GM12878 (cell line): ENCODE measurements at places on chromosomes 3 and 15. TPM values are rescaled to one million over a fixed set of nuclear protein-coding genes. Genes with fewer than 3 reads are reported as not detected.

Gene MRPL47
- total RNA-seq: 44.7 and 49.8 TPM in 2 replicates

Gene IQCF5
- total RNA-seq: not detected in 2 replicates

Gene FANCD2OS
- total RNA-seq: not detected in 2 replicates

Gene PLA2G4E
- 0.05 and 0.11 TPM in 2 replicates for total RNA-seq

Gene LMAN1L
- total RNA-seq: not detected in 2 replicates

Gene ZNF621
- 14.2 and 16.4 TPM in 2 replicates for total RNA-seq

Gene FES
- total RNA-seq: 17.7 and 23.9 TPM in 2 replicates

Gene DHFR2
- total RNA-seq: 4.2 and 5.4 TPM in 2 replicates

Gene LDHAL6B
- not detected in 2 replicates for total RNA-seq

Gene FBXL22
- 0.45 and 0.82 TPM in 2 replicates for total RNA-seq

Gene ABI3BP
- total RNA-seq: 0.10 and 0.53 TPM in 2 replicates

Gene RHOV
- total RNA-seq: 13.3 and 15.0 TPM in 2 replicates

Gene ZBBX
- not detected in 2 replicates for total RNA-seq

Gene INO80
- total RNA-seq: 24.4 and 25.0 TPM in 2 replicates

Gene OR5K2
- total RNA-seq: not detected in 2 replicates

Gene TERC
- 11.1 and 13.7 TPM in 2 replicates for total RNA-seq

DNA sequence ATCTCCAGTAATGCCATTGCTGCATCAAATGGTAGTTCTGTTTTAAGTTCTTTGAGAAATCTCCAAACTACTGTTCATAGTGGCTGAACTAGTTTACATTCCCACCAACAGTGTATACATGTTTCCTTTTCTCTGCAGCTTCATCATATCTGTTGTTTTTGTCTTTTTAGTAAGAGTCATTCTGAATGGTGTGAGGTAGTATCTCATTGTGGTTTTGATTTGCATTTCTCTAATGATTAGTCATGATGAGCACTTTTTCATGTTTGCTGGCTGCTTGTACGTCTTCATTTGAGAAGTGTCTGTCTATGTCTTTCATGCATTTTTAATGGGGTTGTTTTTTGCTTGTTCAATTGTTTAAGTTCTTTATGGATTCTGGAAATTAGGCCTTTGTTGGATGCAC lies 10.2 kb upstream of the GCSAM start:
- DNase-seq: no peak

DNA sequence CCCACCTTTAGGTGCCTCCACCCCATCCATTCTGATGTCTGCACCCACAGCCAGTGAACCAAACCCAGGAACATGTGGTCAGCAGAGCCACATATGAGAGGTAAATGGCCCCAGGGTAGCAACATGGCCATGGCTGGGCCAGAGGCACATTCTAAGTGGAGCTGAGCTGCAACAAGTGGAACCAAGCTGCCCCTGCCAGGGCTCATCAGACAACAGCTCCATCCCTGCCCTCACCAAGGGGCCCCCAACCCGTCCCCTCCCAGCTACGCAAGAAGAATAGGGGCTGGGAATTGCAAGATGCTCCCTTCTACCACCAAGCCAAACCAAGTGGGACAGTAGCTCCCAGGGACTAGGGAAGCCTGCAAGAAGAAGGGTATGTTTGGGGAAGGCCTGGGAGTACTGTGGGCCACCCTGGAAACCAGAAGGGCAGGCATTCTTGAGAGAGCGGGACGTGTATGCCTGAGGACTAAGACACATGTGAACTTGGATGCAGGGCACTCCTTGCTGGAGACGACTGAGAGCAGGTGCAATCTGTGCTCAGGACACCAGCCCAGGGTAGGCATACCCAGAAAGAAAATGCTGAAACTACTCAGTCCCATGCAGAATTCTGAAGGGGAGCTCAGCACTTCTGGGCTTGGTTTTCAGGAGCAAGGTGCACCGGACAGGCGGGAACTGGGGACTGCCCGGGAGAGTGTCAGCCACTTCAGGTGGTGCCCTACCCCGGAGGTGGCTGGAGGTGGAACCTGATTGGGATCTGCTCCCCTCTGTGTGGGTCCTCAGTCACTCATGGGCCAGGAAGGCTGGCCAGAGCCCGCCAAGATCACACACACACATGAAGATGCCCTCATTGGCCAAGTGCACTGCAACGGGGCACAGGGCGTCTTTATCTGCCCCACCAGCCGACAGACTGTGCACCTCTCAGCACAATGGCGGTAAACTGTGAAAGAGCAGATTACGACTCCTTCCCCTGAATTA lies 9.5 kb downstream of the MYL3 start:
- DNase-seq: no peak

DNA sequence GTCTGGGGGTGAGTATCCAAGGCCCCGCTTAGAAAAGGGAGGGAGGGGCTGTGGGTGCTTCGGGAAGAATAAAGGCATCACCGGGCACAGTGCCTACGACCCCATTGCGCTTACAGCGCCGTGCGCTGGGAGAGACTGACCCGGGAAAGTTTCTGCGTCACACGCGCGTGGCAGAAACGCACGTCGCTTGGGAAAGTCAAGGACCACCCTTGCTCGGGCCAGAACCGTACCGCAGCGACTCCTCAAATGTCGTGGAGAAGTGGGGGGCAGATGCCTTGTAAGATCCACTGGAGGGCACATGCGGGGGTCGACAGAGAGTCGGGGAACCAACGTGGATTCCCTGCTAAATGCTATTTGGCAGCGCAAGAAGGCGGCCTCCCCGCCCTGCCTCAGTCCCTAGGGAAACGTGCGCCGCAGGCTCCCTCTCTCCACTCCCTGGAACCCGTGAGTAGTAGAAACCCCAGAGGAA lies 2.4 kb downstream of the ADAMTS9 start:
- no peak for DNase-seq

DNA sequence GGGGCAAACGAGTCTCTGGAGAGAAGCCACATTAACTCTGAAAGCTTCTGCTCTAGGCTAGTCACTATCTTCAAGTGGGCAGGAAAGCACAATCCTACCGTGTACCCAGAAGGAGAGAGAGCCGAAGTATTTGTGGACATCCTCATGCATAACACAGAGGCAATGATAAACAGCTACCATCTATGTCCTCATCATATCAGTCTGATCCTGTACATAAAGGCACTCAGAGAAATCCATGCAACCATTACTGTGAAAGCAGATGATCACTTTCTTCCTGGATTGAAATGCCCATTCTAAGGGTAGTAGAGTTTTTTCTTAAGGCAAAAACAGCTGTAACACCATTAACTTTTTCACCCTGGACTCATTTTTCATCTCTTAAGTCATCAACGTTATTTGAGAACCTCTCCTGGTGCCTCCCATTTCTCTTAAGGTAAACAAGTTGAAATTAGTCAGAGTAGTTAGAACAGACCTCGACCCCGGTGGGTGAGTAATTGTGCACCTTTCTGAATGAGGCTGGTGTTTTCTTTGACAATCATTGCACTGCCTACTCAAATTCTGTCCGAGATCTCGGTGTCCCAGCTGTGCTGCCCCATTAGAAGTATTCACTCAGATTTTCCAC lies 327.4 kb downstream of the SHQ1 start:
- no peak for DNase-seq

GRCh38 chr3:61008153-61008997 lies 242.9 kb downstream of the FHIT start:
- DNase-seq: no peak

DNA sequence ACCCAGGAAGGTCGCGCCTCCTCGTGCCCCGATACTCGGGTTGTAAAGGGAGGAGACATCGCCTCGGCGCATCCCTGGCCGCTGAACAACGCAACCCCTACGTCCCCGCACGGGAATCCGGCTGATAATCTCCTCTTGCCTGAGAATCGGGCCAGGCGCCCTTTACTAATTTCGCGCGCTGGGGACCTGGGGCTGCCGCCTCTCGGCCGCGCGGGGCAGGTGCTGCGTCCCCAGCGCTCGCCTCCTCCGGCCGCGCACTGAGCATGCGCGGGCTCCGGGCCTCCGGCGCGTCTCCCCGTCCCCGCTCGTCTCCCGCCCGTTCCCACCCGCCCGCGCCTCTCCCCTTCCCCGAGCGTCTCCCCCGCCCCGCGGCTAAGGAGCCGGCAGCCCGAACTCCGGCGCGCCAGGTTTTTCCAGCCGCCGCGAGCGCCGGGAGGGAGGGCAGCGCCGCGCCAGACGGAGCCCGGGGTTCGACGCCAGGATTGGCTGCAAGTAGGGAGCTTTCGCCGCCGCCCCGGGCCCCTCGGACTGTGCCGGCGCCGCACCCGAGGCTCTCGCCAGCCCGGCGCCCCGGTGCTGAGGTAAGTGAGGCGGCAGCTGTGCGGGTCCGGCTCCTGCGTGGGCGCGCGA lies at the start of gene CNTN4:
CNTN4 (plus strand) TSS at position 469 of the 630 bp plus-strand sequence.
- DNase-seq: no peak

DNA sequence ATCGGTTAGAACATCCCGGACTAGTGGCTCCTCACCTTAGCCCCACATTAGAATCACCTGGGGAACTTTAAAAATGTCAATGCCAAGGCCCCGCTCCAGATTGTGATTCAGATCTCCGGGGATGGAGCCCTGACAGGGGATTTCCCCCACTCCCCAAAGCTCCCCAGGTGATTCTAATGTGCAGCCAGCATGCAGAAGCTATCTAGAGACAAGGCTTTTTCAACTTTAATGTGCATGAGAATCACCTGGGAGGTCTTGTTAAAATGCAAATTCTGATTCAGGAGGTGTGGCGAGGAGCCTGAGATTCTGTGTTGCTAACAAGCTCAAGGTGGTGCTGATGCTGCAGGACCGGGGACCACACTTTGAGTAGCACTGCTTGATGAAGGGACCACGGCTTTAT lies 156.7 kb downstream of the RAB11A start:
- DNase-seq: no peak

- DNase-seq: no peak
These were observed 21.9 kb downstream of the LRIG1 start for GRCh38 chr3:66478960-66479359.

DNA sequence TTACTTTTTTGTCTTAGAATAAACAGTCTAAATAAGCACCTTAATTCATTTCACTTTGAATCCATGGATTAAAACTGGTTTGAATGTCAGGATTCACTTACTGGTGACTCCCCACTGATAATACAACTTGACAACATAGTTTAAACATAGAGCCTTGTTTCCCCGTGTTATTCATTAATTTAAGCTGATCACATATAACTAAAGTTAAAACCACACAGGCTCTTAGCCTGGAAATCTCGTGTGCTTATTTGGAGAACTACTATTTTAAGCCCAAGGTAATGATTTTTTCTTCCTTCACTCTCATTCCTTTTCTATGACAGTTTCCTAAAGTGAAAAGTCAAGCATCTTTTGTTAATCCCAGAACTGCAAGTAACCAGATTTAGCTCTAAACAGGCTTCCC lies 64.2 kb downstream of the HACD2 start:
- no peak for DNase-seq

- no peak for DNase-seq
These were observed 1.7 kb downstream of the NR2E3 start for GRCh38 chr15:71811752-71812735.

DNA sequence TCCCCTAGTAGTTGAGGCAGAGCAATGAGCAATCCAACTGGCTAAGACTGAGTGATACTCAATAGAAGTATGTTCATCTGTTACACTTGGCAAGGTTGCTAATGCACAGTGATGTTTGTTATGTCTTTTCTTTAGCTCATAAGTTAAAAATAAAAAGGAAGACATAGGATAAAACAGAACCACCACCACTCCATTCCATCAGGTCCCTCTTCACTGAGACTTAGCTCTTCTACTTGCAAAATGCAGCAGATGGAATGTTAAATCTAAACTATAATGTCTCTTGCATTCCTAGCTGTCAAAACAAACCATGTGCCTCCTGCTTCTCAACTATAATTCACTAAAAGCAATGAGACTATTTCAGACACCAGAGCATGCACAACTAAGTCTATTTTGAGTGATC lies 265.6 kb upstream of the UBE2E2 start:
- no peak for DNase-seq

GRCh38 chr3:171351676-171352075 lies 108.5 kb downstream of the TNIK start:
- DNase-seq: no peak

GRCh38 chr3:195447201-195447600 lies 4.4 kb upstream of the ACAP2 start:
- DNase-seq: no peak

DNA sequence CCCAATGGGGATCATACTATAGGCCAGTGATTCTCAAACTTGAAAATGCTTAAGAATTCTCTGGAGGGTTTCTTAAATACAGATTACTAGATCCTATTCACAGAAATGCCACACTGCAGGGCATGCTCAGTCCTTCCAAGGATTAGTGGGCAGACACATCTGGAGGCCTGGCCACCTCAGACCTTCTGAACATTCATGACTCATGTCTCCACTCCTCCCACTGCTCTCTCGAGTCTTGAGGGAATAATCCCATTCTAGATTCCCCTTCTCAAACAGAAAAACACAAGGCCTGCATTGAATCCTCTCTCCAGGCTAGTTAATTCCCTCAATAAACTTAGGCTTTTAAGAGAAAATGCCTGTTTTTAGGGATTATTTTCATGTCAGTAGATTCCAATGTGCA lies 22.1 kb downstream of the ZNF621 start:
- no peak for DNase-seq

DNA sequence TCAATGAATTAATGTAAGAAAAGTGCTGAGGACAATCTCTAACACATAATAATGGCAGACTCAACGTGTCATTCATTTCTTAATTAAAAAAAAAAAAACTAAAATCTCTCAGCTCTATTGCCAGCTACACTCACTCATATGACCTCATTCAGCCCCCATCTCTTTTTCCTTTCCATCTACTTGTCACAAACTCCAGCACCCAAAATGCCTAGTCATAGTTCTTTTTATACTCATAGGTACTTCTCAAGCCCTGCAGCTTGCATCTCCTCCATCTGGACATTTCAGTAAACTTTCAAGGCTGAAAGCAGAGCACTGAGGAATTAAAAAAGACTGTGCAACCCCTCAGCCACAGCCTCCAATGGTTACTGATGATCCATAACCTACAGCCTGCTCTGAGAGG lies 109.8 kb downstream of the PLCH1 start:
- no peak for DNase-seq

- no peak for DNase-seq
These were observed 84.7 kb upstream of the LMCD1 start for GRCh38 chr3:8416965-8417364.

GRCh38 chr3:126550488-126551051 lies 8.2 kb downstream of the C3orf22 start:
- DNase-seq: no peak

- DNase-seq: no peak
These were observed 557.6 kb upstream of the ADAMTS9 start for GRCh38 chr3:65245133-65246063.

DNA sequence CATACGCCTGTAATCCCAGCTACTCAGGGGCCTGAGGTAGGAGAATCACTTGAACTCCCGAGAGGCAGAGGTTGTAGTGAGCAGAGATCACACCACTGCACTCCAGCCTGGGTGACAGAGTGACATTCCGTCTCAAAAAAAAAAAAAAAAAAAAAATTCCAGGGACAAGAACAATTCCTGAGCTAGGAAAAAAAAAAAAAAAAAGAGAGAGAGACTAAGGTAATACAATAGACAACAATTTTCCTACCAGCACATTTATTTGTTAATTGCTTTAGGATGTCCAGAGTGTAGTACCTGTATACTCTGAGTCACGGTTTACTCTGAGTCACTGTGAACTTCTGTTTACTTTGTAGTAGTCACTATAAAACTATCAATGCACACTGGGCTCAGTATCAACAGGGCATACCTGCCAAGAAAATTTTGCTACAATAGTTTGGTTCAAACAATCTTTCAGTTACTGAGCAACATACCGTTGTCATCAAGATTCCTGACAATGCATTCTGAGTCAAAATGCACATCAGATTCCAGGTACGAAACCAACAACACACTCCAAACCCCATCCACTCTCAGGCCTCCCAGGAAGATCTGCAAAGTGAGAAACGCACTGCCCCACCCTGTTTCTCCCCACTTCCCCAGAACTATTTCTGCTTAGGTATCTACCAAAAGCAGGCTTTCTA lies 28.3 kb downstream of the IGF2BP2 start:
- no peak for DNase-seq
